ENCODE measurements at places on chromosomes 3 and 15.

- no peak for DNase-seq
Observed at GRCh38 chr3:13866041-13866965, 13.6 kb downstream of the WNT7A start.

DNA sequence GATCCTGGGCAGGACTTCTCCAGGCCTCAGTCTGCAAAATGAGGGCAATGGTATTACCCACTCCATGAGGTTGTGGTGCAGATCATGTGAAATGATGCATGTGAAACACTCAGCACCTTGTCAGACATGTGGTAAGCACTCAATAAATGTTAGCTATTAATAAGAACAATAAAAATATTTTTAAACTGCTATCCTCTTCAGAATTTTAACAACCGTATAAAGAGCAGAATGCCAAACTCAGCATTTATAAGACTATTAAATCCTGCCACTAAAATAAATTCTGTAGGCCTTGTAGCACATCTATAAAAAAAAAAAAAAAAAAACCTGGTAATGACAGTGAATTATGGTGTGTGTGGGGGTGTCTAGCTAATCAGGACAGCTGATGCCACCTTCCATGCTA, 213.9 kb upstream of the UMPS start:
- DNase-seq = no peak

DNA sequence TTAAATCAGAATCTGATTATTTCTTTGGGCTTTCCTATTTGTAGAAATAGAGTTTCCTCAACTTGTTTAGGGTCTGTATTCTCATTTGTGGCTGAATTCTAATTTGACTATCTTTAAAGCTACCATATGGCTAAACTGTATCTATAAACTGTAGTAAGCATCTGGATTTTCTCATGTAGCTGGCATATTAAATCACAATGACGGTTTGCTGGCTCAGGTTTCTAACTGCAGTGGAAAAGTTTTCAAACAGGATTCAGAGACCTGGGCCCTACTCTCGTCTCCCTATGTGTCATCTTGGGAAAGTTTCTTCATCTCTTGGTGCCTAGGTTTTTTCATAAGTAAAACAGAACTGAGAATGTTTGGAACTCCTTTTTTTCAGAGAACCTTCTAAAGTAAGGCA, 68.3 kb downstream of the GALK2 start:
- no peak for DNase-seq

- no peak for DNase-seq
Observed at GRCh38 chr3:127888564-127889107, 26.4 kb upstream of the KBTBD12 start.

DNA sequence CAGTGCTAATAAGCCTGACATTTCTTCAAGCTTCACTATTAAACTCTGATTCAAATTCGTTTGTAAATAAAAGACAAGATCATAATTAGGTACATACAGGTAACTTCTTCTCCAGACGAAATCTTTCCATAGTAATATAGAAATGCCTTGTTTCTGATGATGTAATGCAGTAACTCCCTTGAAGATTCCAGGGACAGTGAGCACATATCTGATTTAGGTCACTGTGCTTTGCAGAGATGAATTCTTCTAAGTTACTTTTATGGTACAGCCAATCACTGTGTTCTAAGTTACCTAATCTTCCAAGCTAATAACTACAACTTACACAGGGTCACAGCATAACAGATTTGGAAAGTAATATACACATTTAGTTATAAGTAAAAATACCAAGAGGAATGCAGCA, 27.6 kb downstream of the SLC4A7 start:
- DNase-seq = no peak

DNA sequence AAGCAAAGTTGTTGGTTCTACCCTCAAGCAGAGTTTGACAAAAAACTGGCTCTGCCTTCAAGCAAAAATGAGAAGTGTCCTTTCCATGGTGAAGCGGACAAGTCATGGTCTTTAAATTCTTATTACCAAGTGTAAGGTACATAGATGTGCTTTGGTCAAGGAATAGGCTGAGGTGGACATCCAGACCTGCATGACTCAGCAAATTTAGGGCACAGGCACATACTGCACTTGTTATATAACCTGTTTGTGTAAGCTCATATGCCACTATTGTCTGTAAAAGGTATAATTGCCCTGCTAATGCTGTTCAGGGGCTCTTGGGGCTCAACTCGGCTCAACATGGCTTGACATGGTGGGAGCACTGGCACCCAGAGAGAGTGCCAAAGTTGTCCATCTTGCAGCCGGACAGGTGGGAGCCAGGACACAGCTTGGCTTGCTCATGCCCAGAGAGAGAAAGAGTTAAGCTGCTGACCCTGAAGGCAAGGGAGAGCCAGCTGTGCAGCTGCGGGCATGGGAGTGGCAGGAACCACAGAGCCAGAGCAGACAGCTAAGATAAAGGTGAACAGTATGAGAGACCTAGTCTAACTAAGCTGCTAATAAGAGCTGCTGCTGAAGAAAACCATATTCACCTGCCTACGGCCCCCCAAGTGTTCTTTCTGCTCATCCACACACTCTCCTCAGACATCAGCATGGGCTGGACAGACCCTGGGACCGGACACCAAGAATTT, 17.7 kb downstream of the MCCC1 start:
- DNase-seq = no peak

GRCh38 chr15:47203993-47204392, 513.3 kb upstream of the SEMA6D start:
- no peak for DNase-seq

DNA sequence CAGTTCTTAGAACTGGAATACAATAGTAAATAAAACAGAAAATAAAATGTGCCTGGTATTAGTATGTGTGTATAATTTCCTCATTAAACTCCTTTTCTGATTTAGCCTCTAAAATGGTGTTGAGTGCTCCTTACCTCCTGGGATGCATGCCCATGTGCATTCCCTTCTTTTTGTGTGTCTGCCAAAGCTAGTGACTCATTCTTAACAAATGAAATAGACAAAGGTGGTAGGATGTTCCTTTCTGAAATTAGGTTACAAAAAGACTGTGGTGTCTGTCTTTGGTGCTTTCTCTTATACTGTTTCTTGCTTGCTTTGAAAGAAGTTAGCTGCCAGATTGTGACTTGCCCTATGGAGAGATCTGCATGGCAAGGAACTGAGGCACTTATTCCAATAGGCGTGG, 623.7 kb downstream of the GRM7 start:
- no peak for DNase-seq

GRCh38 chr3:152381881-152382295, 113.2 kb downstream of the MBNL1 start:
- DNase-seq = no peak

DNA sequence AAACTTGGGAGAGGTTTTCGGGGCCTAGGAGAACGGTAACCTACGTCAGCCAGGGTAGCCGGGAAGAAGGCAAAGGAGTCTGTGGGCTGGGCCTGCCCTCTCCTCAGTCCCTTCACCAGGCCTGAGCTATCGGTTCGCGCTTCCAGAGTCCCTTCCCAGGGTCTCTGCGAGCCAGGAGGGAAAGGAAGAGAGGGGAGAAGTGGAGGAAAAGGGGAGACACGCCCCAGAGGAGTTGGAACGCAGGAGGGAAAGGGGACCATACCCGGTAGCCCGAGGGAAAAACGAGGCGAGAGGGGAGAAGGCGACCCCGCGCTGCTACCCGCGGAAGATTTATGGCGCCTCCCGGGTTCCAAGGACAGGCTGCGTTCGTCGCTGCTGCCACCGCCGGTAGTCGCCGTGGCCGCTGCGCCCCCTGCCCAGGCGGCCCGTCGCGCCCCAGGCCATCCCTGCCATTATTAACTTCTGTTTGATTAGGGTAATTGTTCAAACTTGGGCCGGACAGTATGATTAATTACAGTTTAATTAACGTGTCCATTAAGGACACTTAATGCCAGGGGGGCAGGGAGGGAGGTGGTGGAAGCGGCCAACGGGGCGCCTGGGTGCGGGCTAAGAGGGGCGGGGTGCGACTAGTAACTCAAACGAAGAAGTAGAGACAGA, 3.4 kb upstream of the SKOR1 start:
- DNase-seq = no peak

GRCh38 chr3:44509393-44509921, 32.0 kb upstream of the ZNF445 start:
- DNase-seq = no peak

DNA sequence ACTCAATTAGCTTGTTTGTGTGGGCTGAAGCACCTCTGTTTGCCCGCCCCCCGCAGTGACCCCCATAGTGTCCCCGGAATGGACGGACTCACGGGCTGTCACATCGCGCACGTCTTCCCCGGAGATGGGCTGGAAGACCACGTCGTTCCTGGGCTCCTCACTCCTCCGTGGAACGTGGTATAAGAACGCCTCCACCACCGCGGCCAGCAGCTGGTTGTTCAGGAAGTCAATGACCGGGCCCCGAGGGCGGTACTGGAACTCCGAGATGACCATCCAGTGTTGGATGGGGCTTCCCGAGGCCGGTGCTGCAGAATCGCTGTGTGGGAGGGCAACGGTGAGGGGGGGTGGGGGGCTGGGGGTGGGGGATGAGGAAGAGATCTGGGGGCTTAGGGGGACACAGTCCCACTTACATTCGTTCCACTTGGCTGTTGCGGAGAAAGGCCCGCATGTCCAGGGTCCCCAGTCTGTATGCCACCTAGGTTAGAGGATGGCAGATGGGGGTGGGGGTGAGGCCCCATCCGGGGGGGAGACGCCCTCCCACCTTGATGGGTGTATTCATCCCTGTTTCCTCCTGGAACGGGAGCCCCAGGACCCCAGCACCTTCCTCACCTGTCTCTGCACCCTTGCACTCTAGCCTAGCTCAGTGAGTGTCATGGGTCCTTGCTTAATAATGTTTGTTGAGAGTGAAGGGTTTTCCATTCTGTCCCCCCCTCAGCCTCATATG, 30.2 kb downstream of the MUC20 start:
- no peak for DNase-seq

Measured in NCI-H1105 treated with DMSO at 0.1 percent for 48 hours (cell line).